ENCODE measurements at places on chromosomes 2 and 18.

DNA sequence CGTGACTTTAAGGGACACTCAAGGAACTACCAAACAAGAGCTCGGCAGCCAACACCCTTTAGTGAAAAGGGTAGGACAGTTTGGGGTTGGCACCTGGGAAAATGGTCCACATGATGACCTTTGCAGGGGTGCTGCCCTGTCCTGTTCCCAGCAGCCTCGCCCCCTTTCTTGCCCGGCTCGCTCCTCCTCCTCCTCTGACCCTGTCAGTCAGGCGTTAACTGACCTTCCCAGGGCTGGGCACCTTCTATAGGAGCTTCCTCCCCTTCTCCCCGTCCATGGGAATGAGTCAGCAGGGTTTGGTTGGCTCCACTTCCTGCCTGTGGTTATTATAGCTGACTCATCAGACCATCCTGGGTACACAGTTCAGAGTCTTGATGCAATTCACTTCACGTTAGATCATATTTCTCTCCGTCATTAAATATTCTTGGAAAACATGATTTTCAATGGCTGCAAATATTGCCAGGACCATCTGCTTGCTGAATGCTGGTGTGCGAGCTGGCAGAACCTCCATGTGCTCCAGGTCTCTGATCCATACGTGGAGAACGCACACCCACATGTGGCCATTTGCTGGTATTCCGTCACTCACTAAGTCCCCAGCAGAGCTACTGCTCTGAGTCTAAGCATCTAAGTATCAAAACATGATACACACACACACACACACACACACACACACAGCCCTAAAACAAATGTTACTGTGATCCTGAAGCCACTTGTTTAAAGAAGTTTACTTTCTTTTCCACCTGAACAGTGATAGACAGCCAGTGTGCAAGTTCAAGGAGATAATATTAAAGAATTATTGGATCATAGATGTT, 185.0 kb downstream of the ANAPC1 start:
- peak; percentile 29 for DNase-seq

- no peak for DNase-seq
These were observed 6.9 kb downstream of the CD28 start for GRCh38 chr2:203713381-203713780.

GRCh38 chr2:239300871-239301735, 99.7 kb downstream of the HDAC4 start:
- DNase-seq: no peak

- no peak for DNase-seq
These were observed 1115.3 kb downstream of the LRP1B start for GRCh38 chr2:141015341-141016047.
